ENCODE measurements at places on chromosomes 7 and 10. TPM values are rescaled to one million over a fixed set of nuclear protein-coding genes. Genes with fewer than 3 reads are reported as not detected.

PTER gene
- total RNA-seq: 4.2 TPM

GRCh38 chr7:95690367-95690947, 81.9 kb upstream of the DYNC1I1 start:
- no peak for DNase-seq
- no peak overlapping the region for H3K27ac ChIP-seq
- no peak overlapping the region for H3K4me3 ChIP-seq
- no peaks in the 10 kb centered on the region for H3K27me3 ChIP-seq
- H3K4me1 ChIP-seq: no peaks in the 10 kb centered on the region

DNA sequence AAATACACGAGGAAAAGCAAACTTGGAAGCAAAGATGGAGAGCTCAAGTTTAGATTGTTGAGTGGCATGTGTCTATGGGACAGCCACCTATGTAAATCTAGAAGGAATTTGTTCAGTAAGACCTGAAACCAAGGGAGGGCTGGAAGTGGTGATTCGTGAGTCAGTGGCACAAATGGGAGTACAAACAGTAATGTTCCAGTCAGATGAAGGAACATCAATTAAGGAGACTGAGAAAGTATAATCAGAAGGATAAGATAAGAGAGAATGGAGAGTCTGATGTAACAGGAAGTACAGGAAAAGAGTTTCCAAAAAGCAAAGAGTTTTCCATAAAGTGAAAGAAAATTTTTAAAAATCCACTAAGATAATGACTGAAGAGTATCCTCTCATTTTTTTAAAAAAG, 544.2 kb downstream of the KIF20B start:
- no peaks in the 10 kb centered on the region for H3K4me1 ChIP-seq
- no peaks in the 10 kb centered on the region for H3K27me3 ChIP-seq
- no peak overlapping the region for H3K27ac ChIP-seq
- no peaks in the 10 kb centered on the region for H3K36me3 ChIP-seq

DNA sequence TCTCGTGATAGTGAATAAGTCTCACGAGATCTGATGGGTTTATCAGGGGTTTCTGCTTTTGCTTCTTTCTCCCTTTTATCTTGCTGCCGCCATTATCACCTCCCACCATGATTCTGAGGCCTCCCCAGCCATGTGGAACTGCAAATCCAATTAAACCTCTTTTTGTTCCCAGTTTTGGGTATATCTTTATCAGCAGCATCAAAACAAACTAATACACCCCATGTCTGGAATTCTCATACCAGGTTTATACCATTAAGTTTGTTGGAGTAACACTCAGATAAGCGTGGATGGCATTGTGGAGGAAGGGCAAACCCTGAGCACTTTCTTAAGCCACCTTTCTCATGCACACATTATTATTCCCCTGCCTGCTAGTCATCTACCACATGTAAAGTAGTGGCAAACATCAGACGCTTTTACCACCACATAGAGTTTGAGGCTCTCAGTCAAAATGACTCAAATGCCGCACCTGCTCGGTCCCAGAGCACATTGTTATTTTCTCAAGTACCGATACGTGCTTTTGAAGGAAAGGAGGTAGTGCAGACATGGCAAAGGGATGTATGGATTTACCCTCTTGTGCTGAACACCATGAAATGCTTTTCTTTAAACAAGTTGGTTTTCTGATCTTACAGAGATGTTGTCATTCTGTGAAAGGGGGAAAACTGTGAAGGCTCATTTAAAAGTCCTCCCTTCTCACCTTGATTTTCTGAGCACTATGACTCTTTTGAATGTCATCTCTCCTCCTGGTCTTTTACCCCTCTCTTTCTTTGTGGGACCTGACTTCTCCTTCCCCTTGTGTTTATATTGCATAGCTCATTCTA, 429.7 kb downstream of the EXOC4 start:
- DNase-seq: no peak
- peaks cover 5% of the 10 kb centered on the region for H3K4me1 ChIP-seq
- no peak overlapping the region for H3K4me3 ChIP-seq
- no peaks in the 10 kb centered on the region for H3K36me3 ChIP-seq

DNA sequence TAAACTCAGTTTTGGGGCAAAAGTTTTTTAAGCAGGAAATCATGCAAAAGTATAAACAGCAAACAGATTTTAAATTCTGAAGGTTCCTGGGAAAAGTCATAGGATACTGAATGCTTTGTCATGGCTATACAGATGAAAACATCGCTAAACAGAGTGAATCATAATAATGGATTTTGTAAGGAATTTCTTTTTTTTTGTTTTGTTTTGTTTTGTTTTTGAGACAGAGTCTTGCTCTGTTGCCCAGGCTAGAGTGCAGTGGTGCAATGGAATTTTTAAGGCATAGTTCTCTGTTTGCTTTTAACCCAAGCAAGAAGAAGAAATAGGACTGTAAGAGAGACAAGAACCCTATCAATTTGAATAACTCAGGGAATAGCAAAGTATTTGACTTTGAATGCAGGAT, 285.3 kb downstream of the NRG3 start:
- no peaks in the 10 kb centered on the region for H3K36me3 ChIP-seq
- H3K27ac ChIP-seq: no peak overlapping the region
- no peaks in the 10 kb centered on the region for H3K4me1 ChIP-seq
- DNase-seq: no peak

DNA sequence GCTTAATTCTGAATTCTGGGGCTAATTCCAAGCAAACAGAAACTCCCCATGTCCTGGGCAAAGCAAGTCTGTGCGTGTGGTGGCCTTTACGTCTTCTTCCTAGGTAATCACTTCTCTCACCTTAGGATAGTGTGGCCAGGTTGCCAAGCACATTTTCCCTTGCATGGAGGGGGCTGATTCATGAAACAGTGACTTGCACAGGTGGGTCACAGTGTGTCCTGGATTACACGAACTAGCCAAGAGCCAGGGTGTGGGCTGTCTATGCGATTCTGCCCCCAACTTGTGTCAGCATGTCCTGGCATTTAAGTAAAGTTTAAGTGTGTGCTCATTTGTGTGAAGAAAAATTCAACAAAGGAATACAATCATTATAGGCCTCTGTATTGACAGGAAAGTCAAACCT, 18.5 kb upstream of the SEM1 start:
- DNase-seq: no peak
- H3K27ac ChIP-seq: no peak overlapping the region
- H3K36me3 ChIP-seq: no peaks in the 10 kb centered on the region
- no peak overlapping the region for H3K4me3 ChIP-seq

DNA sequence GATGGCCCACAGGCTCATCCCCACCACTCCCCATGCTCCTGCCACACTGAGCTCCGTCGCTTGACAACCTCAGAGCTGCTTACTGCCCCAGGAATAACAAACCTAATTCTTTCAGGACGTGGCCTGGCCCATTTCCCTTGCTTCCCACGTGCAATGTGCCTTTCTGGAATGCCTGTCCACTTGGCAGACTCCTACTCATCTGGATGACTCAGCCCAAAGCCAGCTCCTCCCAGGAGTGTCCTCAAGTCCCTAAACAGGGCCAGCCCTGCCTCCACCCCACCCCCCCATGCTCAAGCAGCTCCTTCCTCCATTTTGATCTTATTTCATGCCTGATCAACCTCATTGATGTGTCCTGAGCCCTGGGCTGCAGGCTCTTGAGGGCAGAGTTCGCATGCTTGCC, 164.9 kb upstream of the RNF32 start:
- DNase-seq: peak; percentile 34
- H3K4me1 ChIP-seq: no peaks in the 10 kb centered on the region

- no peaks in the 10 kb centered on the region for H3K4me1 ChIP-seq
- DNase-seq: no peak
- H3K4me3 ChIP-seq: no peak overlapping the region
- no peak overlapping the region for H3K27ac ChIP-seq
Observed at GRCh38 chr10:101273741-101274140, 44.5 kb upstream of the LBX1 start.

DNA sequence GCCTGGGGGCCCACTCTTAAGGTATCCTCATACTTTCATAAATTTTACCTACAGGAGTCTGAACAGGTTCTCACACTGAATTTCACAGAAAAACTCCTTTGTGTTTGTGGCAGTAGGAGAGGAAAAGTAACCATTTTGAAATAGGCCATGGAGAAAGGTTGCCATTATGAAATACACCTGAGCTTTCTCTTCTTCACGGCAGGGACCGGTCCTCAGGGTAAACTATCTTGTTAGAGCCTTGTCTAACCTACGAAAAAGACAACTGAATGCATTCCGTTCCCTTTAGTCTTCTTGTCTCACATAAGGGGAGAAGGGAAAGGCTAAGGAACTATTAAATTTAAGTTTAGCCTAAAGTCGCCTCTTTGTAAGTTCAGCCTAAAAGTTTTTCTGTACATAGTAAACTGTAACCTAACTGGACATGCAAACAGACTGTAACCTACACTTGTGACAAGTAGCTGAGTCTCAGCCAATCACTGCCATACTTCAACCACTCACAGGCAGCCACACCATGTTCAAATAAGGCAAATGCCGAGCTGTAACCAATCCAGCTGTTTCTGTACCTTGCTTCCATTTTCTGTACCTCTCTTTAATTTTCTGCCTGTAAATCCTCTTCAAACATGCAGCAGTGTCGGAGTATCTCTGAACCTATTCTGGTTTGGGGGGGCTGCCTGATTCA, 14.2 kb upstream of the RNF32 start:
- H3K27ac ChIP-seq: no peak overlapping the region
- no peaks in the 10 kb centered on the region for H3K36me3 ChIP-seq
- H3K4me3 ChIP-seq: no peak overlapping the region
- no peaks in the 10 kb centered on the region for H3K27me3 ChIP-seq
- no peak for DNase-seq
- no peaks in the 10 kb centered on the region for H3K4me1 ChIP-seq
